ENCODE measurements at places on chromosomes 13 and 19.

- peak; percentile 44 for DNase-seq
These were observed at the start of gene LMTK3 for GRCh38 chr19:48511800-48512503. LMTK3 (minus strand) TSS chr19:48511835; CDS start chr19:48511576, 259 bp downstream.

DNA sequence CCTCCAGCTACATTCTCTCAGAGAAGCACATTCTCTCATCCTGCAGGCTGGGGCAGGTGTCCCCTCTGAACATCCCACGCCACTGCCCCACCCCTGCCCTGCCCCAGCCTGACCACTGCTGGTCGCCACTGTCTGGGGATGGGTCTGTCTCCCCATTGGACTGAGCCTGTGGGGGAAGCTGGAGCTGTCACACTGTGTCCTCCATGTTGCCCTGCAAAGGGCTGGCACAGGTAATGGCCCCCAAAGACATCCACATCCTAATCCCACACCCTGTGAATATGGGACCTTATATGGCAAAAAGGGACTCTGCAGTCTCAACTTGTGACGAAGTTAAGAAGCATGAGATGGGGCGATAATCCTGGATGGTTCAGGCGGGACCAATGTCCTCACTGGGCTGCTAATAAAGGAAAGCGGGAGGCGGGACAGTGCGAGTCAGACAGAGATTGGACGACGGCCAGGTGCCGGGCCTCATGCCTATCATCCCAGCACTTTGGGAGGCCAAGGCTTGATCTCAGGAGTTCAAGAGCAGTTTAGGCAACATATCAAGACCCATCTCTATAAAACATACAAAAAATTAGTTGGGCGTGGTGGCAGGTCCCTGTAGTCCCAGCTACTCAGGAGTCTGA lies 9.1 kb downstream of the AP2S1 start:
- no peak for DNase-seq

DNA sequence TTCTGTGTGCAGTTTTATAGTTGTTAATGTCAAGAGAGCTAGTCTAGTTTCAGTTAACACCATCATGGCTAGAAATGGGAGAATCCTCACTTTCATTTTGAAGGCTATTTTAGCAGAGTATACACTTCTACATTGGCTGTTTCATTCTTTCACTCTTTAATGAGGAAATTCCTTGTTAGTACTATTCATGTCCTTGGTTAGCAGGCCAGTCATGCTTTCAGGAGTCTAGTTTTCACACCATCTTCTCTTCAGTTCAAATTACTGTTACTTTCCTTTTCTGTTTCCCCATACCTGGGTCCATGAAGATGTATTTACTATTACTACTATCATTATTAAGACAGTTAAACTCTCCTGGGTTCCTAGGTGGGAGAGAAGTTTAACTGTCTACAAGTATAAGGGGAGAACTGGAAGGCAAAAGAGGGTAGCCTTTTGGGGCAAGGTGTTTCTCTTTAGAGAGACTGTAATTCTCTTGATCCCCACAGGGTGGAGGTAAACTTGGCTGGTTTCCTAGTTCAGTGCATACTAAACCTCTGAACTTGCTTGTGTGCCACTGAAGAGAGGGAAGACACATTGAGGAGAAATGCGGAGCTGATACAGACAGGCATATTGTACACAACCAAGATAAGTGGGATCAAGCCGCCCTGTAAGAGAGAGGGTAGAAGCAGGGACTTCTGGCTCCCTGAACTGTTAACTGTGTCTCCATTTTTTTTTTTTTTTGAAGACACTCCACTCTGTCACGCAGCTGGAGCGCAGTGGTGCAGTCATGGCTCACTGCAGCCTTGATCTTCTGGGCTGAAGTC lies 41.3 kb upstream of the IGFL4 start:
- DNase-seq = no peak

GRCh38 chr13:28046981-28047380 lies 53.4 kb downstream of the FLT3 start:
- DNase-seq = no peak

- DNase-seq = no peak
These were observed 202.4 kb downstream of the LMO7 start for GRCh38 chr13:75838366-75839005.

GRCh38 chr13:77306458-77306857 lies 20.4 kb downstream of the MYCBP2 start:
- DNase-seq = no peak

DNA sequence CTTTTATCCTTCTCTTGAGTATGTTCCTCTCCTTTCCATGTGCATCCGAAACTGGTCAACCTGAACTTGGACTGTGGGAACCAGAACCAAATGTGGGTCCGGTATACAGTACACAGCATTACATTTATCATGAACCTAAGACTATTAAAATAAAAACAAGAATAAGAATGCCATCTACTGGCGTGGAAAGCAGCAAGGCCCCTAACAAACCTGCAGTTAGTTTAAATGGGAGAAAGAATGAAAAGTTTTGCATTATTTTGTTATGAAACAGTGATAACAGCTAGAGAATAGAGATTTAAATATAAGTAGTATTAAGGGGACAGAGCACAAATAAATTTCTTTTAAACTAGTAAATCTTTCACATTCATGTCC lies 159.5 kb downstream of the RBM26 start:
- no peak for DNase-seq

- no peak for DNase-seq
These were observed 42.7 kb downstream of the KCNC3 start for GRCh38 chr19:50286443-50286842.

DNA sequence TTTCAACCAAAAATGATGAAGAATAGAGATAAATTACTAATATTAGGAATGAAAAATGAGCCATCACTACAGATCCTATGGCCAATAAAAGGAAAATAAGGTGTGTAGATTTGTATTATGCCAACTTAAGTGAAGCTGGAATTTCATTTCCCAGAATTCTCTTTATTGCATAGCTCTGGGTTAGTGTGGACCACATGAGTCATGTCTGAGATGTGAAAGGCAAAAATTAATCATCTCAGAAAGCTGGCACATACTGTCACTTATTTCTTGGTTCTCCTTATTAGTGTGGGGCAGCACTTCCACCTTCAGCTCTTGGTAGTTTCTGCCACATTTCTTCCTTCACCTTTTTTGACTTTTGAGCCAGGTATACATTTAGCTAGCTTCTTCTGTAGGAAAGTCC lies 82.6 kb downstream of the KATNAL1 start:
- no peak for DNase-seq

- DNase-seq = peak; percentile 79
These were observed 1.6 kb downstream of the RASIP1 start for GRCh38 chr19:48738557-48739403.

GRCh38 chr13:110874508-110874960 lies 40.3 kb downstream of the ANKRD10 start:
- DNase-seq = no peak

GRCh38 chr13:94860981-94861407 lies 148.6 kb upstream of the SOX21 start:
- DNase-seq = no peak

DNA sequence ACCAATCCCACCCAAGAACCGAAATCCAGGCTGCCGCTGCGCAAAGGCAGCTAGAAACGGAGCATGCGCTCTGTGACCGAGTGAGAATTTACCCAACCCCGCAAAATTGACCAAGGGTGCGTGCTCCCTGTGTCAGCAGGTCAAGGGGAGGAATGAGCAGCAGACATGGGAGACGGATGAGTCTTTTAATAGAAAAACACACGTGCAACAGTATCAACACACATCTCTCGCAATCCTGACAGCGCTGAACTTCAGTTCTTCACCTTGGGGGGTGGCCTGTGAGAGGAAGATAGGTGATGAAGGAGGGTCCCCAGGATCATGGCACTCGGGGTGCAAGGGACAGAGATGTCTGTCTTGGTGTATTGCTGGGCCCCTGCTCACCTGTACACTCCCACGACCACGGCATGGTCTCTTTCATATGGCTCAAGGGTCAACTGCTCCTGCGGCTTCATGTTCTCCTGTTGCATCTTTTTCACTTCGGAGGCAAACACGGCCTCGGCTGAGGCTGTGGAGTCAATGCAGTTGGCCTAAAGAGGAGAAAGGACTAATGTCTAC lies 402 bp upstream of the DYRK1B start:
- no peak for DNase-seq

DNA sequence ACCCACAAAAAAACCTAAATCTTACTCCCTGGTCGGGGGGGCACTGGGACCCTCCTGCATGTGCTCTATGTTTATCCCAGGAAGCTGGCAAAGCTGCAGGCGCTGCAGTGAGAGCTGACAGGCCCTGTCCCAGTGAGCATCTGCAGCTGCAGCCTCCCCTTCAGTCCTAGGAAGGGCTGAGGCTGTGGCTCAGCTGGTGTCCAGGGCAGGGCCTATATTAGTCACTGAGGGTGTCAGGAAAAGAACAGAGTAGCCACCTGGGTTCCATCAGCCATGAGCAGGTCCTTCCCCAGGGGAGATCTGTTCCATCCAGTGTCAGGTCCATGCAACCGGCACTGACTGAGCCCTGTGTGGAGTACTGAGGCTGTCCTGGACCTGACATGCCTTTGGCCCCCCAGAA lies 120.5 kb downstream of the TNFRSF19 start:
- DNase-seq = no peak

DNA sequence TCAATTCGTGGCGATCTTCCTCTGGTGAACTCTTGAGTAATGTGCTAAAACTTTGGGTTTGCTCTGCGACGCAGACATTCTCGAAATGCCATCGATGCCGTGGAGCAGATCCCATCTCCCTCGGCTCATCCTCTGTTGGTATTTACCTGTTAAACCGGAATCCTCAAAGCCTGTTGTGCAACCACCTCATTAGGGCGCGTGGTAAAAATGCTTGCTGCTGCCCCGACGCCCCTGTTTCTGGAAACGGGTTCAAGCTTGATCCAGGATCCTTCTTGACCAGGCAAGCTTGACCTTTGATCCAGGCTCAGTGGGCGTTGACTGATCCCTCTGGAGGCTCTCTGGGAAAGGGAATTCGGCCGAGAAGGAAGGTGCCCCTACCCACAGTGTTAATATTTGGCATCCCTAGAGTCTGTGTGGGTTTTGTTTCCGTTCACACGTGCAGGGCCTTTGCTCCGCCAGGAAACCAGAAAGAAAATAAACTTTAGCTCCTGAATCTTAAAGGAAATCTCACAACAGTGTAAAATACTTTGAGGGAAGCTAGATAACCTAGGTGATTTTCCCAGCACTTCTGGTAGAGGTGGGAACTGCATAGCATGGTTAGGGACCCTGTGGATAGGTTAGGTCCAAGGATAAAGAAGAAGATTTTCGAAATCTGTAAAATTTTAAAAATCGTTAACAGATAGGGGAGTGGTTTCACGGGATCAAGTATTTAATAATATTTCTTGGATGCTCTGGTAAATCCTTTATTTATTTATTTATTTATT lies 1.1 kb downstream of the LSM14A start:
- DNase-seq = no peak

DNA sequence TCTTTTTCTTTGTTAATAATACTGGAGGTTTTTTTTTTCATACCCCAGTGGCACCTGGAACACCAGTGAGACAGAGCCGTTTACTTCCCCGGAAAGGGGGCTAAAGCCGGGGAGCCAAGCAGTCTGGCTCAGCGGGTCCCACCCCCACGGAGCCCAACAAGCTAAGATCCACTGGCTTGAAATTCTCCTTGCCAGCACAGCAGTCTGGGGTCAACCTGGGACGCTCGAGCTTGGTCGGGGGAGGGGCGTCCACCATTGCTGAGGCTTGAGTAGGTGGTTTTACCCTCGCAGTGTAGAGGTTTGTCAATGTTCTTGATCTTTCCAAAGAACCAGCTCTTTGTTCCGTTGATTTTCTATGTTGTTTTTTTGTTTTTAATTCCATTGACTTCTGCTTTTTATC lies 94.6 kb upstream of the DIAPH3 start:
- no peak for DNase-seq

- DNase-seq = no peak
These were observed 43.8 kb downstream of the KLF12 start for GRCh38 chr13:74090397-74090796.

GRCh38 chr19:35229601-35230000 lies 1.1 kb upstream of the FAM187B start:
- DNase-seq = no peak

GRCh38 chr13:80012251-80012650 lies 328.7 kb downstream of the SPRY2 start:
- no peak for DNase-seq

GRCh38 chr19:48770266-48770665 lies 14.9 kb downstream of the FGF21 start:
- no peak for DNase-seq

DNA sequence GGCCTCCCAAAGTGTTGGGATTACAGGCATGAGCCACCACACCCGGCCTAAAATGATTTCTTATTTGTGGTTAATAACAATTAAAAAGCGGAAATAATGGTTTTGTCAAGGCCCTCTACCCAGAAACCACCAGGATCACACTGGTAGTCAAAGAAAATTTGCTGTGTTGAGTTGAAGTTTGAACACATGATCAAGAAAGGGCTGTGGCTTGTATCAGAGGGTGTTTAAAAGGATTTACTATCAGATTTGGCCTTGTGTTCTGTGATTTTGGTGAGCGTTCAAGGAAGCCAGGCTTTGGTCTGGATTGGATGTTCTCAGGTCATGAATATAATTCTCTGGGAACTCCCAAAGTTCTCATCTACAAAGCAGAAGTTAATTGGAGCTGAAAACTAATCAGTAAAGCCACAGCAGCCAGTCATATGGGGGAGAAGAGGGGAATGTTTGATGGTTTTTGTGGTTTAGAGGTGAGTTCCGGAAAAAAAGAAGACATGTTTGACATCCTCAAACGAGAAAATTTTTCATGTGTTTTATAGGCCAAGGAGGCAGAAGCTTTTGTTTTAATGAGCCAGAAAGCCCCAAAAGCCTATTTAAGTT lies 10.6 kb upstream of the ZNF556 start:
- DNase-seq = no peak

DNA sequence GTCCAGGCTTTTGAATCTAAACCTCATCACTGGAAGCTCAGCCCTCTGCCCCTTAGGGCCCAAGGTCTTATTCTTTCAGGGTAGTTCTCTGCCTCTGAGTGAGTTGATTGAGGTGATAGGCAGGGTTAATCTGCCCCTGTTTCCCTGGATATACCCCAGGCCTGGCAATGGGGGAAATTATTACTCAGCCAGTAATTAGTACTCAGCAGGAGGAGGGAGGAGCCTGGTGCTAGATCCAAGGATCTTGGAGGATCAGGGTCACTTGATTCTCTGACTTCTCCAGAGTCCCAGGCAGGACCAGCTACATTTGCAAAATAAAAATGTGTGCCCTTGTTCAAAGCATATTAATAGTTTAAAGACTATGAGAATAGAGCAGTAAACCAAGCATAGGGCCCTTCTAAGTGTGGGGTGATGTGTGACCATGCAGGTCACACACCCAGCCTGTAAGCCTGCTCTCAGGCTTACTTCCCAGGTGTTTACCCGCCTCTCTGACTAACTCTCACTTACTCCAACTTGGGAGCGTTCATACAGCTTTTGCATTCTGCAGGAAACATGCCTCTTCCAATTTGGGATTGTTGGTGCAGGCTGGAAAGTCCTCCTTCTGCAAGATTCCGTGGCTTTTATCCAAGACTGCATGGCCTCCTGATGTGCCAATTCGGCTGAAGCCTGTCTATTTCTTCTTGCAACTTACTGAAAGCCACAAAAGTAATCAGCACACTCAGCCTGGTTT lies 7.9 kb upstream of the STK24 start:
- no peak for DNase-seq

DNA sequence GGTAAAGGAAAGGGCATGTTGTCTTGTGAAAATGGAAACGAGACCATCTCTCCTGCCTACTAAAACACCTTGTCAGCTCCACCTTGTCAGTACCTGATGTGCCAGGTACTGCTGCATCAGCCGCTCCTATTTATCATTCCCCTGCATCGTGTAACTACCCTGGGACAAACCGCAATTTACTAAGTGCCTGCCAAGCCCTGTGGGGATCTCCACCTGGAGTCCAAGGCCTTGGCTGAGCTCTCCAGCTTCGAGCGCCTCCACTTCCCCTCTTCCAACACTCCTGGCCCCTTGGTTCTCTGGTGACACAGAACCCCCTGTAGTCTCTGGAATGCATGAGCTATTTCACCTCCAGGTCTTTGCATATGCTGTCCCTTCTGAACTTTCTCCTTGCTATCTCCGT lies 25.9 kb upstream of the CCNP start:
- DNase-seq = no peak

All from activated CD4-positive, CD25-positive, alpha-beta regulatory T cell treated with anti-CD3 and anti-CD28 coated beads, Interleukin-2, amount 50 U/mL, for 16 hours (primary cell).